ENCODE measurements at places on chromosomes 11 and 22. TPM values are rescaled to one million over a fixed set of nuclear protein-coding genes. Genes with fewer than 3 reads are reported as not detected.

The NXPE1 gene
- not detected for total RNA-seq

The TREH gene
- not detected for total RNA-seq

The CD81 gene
- 183 TPM for total RNA-seq

The MUC2 gene
- total RNA-seq: not detected

The P2RX3 gene
- not detected for total RNA-seq

The WNT11 gene
- total RNA-seq: not detected

The GALNT18 gene
- 7.0 TPM for total RNA-seq

The POTEH gene
- total RNA-seq: not detected

Measured in epithelial cell of proximal tubule (primary cell).